ENCODE measurements at places on chromosomes 13 and 19. TPM values are rescaled to one million over a fixed set of nuclear protein-coding genes. Genes with fewer than 3 reads are reported as not detected.

DNA sequence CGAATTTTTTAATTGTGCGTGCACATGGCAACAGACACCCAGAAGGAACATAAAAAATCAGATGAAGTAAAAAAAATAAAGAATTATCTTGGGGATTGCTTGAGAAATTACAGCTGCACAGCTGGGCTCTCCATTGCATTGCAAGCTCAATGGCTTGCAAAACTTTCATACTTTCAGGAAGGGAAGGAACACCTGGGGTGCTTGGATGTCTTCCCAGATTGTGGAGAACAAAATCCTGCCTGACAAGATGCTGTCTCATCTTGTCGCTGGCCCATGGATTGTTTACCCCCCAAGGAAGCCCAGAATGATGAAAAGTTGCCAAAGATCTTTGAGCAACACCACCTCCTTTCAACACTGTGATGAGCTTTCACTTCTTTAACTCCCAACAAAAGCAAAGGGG, 11.0 kb upstream of the CASP14 start:
- H3K4me1 ChIP-seq = no peaks in the 10 kb centered on the region
- no peak overlapping the region for H3K27ac ChIP-seq
- H3K27me3 ChIP-seq = peaks cover 14% of the 10 kb centered on the region
- DNase-seq = no peak

- DNase-seq = peak; percentile 91
- H3K36me3 ChIP-seq = no peaks in the 10 kb centered on the region
- H3K4me1 ChIP-seq = peaks cover 5% of the 10 kb centered on the region
- no peak overlapping the region for H3K27ac ChIP-seq
Observed at GRCh38 chr19:38233740-38234251, 9.8 kb upstream of the DPF1 start.

The SIX5 gene
- 1.8 TPM for total RNA-seq

DNA sequence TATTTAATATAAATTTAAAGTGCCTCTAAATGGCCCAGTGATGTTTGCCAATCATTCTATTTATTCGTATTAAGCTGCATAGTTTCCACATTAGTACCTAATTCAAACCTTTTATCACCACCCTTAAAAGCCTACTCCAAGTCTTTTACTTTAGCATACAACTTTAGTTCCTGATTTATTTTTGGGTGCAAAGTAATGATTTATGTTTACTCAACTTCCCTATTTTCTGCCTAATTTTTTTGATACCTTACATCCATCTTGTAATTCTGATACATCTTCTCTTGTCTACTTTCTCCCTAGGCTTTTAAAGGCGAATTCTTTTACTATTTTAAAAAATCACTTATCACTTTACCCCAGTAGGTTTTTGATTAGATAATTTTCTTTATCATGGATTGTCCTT, 2651.1 kb upstream of the PCDH20 start:
- no peaks in the 10 kb centered on the region for H3K27me3 ChIP-seq
- H3K27ac ChIP-seq = no peak overlapping the region
- H3K4me1 ChIP-seq = no peaks in the 10 kb centered on the region
- no peak overlapping the region for H3K4me3 ChIP-seq
- H3K36me3 ChIP-seq = no peaks in the 10 kb centered on the region
- no peak for DNase-seq

The SEMA6B gene
- total RNA-seq = not detected

GRCh38 chr19:47280183-47280797, 5.6 kb downstream of the INAFM1 start:
- no peak overlapping the region for H3K4me3 ChIP-seq
- DNase-seq = peak; percentile 74
- H3K27ac ChIP-seq = no peak overlapping the region
- no peaks in the 10 kb centered on the region for H3K27me3 ChIP-seq
- peaks cover 10% of the 10 kb centered on the region for H3K36me3 ChIP-seq

The C13orf42 gene
- not detected for total RNA-seq

- peaks cover 9% of the 10 kb centered on the region for H3K36me3 ChIP-seq
- DNase-seq = peak; percentile 81
- no peak overlapping the region for H3K27ac ChIP-seq
- H3K4me1 ChIP-seq = peaks cover 1% of the 10 kb centered on the region
- no peak overlapping the region for H3K4me3 ChIP-seq
Observed at GRCh38 chr19:15101479-15102082, 5.6 kb upstream of the SYDE1 start.

DNA sequence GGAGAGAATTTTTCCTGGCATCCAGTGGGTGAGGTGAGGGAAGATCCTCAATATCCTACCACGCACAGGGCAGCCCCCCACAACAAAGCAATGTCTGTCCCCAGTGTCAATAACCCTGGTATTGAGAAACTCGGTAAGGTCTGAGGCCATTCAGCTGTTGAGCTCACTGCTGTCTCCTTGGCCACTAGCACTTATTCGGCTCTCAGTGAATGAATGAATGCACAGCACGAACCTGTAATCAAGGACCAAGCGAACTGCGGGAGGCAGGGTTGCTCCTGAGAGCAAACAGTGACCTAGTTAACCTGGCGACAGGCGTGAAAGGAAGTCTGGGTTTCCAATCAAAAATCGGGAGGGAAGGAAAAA, 640 bp downstream of the ZSCAN5A start:
- H3K36me3 ChIP-seq = peaks cover 10% of the 10 kb centered on the region
- DNase-seq = no peak
- peaks cover 22% of the 10 kb centered on the region for H3K4me1 ChIP-seq
- H3K27me3 ChIP-seq = no peaks in the 10 kb centered on the region

DNA sequence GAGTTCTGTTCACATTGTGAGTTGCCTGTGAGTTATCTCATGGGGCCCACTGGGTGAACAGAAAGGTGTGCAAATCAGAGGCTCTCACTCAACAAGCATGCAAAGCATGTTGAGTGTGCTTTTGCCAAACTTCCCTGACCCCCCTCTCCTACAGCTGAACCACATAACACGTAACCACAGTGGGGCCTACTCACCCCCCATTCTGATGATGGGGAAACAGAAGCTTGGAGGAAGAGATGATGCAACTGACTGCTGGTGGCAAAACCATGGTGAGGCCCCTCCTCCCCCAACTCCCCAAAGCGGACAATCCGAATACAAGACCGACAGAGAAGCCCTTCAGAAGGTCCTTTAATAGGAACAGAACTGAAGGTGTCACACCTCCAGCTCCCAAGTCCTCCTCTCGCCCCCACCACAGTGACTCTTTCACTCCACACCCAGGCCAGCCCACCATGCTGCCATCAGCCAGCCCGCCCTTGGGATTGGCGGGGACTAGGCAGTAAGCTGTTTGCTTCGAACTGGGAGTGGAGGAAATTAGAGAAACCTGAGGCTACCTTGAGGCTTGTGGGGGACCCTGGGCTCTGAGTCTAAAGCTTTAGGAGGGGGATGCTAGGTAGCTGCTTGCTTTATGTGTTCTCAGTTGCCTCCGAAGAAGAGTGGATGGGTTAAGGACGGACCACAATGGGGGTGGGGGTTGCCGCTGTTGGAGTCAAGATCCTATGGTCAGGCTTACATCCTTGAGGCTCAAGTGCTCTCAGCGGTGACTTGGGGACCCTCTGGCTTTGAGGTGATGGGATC, 3.8 kb downstream of the ZNF784 start:
- peak; percentile 60 for DNase-seq
- peaks cover 43% of the 10 kb centered on the region for H3K4me1 ChIP-seq
- peak overlapping the region; percentile 74 for H3K27ac ChIP-seq
- H3K27me3 ChIP-seq = no peaks in the 10 kb centered on the region

The PLPP2 gene
- 0.41 TPM for total RNA-seq

The GJA3 gene
- 0.05 TPM for total RNA-seq

DNA sequence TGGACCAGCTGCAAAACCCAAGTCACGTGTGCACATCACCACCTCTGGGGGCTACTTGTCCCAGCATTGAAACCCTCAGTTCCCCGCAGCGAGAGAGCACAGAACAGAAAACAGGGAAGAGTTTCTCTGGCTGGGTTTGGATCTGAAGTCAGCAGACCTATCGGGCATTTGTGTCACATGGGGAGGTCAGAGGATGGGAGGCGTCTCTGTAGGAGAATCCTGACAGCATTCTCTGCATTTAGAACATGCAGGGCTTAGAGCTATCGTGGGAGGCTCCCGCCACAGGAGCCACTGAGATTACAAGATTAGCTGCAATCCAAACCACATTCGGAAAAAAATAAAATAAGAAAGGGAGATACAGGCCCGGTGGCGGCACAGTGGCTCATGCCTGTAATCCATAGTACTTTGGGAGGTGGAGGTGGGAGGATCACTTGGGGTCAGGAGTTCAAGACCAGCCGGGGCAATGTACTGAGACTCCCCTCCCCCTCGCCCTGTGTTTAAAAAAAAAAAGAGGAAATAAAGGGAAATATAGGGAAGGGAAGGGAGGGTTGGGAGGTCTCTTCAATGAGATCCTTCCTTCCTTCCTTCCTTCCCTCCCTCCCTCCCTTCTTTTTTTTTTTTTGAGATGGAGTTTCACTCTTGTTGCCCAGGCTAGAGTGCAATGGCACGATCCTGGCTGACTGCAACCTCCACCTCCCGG, 2.9 kb upstream of the TLE6 start:
- no peaks in the 10 kb centered on the region for H3K36me3 ChIP-seq
- DNase-seq = no peak
- peaks cover 15% of the 10 kb centered on the region for H3K4me1 ChIP-seq
- peak overlapping the region; percentile 9 for H3K4me3 ChIP-seq

DNA sequence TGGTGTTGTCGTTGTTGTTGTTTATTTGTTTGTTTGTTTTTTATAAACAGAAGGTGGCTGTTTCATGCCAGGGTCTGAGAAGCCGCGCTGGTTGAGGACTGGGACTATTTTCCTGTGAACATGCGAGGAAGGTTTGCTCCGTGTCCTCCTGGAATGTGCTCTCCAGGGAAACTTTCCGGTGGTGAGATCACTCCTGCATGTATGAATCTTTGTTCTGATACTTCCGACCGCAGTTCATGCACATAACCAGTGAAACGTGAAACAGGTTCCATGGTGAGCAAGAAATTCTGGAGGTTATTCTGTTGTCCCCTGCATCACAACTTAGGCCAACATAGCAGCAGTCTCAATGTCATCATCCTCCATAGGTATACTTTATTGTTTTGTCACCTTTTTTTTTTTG, 187.6 kb upstream of the ARGLU1 start:
- peaks cover 11% of the 10 kb centered on the region for H3K27me3 ChIP-seq
- H3K4me3 ChIP-seq = no peak overlapping the region
- peaks cover 2% of the 10 kb centered on the region for H3K4me1 ChIP-seq
- no peak overlapping the region for H3K27ac ChIP-seq
- DNase-seq = no peak

All from activated naive CD4-positive, alpha-beta T cell treated with anti-CD3 and anti-CD28 coated beads for 36 hours (primary cell).